ENCODE measurements at places on chromosomes 5 and 9.
A peak's percentile ranks its signal among the peaks of the same experiment; 100 is the strongest.

- no peak for DNase-seq
- H3K4me3 ChIP-seq, result no peak overlapping the region
- peaks cover 5% of the 10 kb centered on the region for H3K4me1 ChIP-seq
Measured at GRCh38 chr5:3904584-3904983, 309.0 kb downstream of the IRX1 start.

DNA sequence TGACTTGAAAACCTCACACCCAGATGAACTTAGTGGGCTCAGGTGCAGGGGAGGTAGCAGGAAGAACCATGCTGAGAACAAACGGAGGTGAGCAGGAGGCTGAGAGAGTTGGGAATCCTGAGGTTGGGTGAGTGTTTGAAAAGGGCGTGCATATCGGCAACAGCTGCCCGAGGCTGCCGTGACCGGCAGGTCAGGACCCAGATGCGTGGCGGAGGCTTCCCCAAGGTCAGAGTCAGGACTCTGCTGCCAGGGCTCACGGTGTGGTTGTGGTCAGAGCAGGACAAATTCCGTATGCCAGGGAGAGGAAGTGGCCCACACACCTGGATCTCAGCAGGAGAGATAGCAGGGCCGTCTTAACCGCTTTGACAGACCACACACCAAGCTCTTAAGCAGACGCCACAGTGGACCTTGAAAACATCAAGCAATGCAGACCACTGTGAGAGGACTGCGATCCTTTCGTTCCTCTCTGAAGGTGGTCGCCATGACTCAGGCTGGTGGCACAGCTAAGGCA is 43.1 kb downstream of the ADAMTS16 start:
- H3K4me1 ChIP-seq, result peaks cover 12% of the 10 kb centered on the region
- no peaks in the 10 kb centered on the region for H3K36me3 ChIP-seq
- H3K4me3 ChIP-seq, result no peak overlapping the region

- H3K27me3 ChIP-seq, result peaks cover 2% of the 10 kb centered on the region
- H3K27ac ChIP-seq, result no peak overlapping the region
- H3K36me3 ChIP-seq, result no peaks in the 10 kb centered on the region
Measured at GRCh38 chr9:101510459-101510858, 23.2 kb upstream of the RNF20 start.

DNA sequence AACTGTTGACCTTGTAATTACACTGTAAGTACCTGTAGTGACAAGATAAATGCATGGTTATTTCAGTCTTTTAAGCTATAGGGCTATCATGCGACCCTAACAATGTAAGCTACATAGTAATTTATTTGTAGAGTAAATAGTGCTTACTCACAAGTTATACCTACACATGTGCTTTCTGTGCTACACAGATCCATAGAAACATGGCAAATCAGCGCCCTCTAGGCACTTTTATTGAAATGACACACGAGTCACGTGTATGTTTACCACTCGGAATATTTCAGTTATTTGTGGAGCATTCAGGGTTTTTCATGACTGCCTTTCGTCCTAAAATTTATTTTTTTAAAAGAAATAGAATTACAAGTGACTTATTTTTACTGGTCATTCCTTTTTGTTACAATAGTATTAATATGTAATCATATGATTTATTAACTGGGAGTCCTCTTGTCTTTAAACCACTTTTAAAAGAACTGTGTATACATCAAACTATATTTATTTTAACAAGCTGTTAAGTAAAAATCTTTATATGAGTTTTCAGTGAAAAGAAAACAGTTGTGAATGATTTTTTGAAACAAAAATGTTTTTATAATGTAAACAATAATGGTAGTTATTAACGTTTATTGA is 1242.3 kb upstream of the WWC1 start:
- no peak overlapping the region for H3K4me3 ChIP-seq
- H3K27ac ChIP-seq, result no peak overlapping the region
- no peaks in the 10 kb centered on the region for H3K4me1 ChIP-seq
- no peak for DNase-seq
- H3K36me3 ChIP-seq, result no peaks in the 10 kb centered on the region

- no peaks in the 10 kb centered on the region for H3K27me3 ChIP-seq
- H3K4me1 ChIP-seq, result no peaks in the 10 kb centered on the region
- no peak overlapping the region for H3K27ac ChIP-seq
- no peak overlapping the region for H3K4me3 ChIP-seq
Measured at GRCh38 chr9:24095246-24095645, 269.2 kb upstream of the ELAVL2 start.

GRCh38 chr9:134870746-134871662 is 9.6 kb upstream of the FCN2 start:
- no peaks in the 10 kb centered on the region for H3K27me3 ChIP-seq
- no peaks in the 10 kb centered on the region for H3K4me1 ChIP-seq
- H3K36me3 ChIP-seq, result no peaks in the 10 kb centered on the region
- H3K27ac ChIP-seq, result no peak overlapping the region

- H3K27me3 ChIP-seq, result no peaks in the 10 kb centered on the region
- DNase-seq, result no peak
- H3K27ac ChIP-seq, result no peak overlapping the region
Measured at GRCh38 chr5:149740341-149740740, 10.2 kb downstream of the PPARGC1B start.

GRCh38 chr9:7001571-7001970 is 243.8 kb downstream of the KDM4C start:
- no peak overlapping the region for H3K27ac ChIP-seq
- H3K27me3 ChIP-seq, result no peaks in the 10 kb centered on the region
- no peak for DNase-seq
- peaks cover 9% of the 10 kb centered on the region for H3K36me3 ChIP-seq

GRCh38 chr5:176820937-176821336 is 10.6 kb downstream of the UNC5A start:
- no peak for DNase-seq
- H3K4me1 ChIP-seq, result peaks cover 7% of the 10 kb centered on the region
- peaks cover 43% of the 10 kb centered on the region for H3K27me3 ChIP-seq

DNA sequence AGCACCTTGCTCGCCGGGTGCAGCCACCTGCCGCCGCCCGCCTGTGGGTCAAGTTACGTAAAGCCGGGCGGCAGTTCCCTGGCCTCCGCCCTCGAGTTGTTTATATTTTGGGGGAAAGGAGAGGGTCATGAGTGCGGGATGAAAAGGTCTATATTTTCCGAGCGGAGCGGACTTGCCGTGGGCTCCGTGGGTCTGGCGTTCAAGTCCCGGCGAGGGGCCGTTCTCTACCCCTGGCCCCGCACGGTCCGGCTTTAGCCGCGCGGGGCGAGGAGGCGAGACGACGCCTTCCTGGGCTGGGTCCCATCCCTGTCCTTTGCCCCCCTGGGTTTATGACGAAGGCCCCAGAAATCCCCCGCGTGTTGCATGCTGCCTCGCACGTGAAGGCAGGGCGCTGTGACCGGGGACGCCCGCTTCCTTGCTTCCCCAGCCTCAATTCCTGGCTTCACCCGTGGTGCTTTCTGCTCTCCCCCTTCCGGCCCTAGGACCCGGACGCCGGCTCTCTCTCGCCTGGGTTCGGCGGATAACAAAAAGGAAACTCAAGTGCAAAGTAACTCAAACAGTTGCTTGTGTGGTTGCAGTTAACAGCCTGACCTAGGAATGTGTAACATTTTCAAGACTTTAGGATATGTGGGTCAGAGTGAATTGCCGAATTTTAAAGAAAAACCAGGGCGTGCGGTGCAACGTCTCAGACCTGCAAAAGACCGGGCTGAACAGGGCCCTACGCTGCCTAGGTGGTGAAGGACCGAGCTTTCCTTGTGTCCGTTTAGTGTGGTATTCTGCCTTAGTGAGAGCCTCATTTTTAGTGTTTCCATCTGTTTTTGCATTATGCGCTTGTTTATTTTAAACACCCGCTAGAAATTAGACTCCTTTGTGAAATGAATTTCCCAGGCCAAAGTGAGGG is 810 bp downstream of the VPS13A start:
- no peaks in the 10 kb centered on the region for H3K36me3 ChIP-seq
- peaks cover 26% of the 10 kb centered on the region for H3K4me1 ChIP-seq
- peak; percentile 75 for DNase-seq
- H3K27ac ChIP-seq, result peak overlapping the region; percentile 95

DNA sequence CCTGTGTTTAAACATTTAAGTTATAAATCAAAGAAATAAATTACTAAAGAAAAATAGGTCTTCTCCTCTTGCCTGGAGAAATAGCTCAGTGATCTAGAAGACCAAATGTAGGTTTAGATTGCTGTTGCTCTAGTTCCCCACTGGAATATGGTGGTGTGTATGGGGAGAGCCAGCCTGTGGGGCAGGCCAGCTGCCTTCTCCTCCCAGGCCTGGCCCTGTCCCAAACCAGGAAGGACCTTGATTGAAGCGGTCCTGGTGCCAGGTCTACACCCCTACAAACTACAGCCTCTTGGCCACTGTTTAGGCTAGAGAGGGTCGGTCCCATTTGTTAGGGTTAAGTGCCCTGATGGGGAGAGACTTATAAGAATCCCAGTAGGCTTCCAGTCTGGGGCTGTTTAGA is 35.4 kb downstream of the MAN2A1 start:
- no peaks in the 10 kb centered on the region for H3K27me3 ChIP-seq
- H3K36me3 ChIP-seq, result peaks cover 58% of the 10 kb centered on the region
- peaks cover 22% of the 10 kb centered on the region for H3K4me1 ChIP-seq
- H3K4me3 ChIP-seq, result no peak overlapping the region
- no peak for DNase-seq

DNA sequence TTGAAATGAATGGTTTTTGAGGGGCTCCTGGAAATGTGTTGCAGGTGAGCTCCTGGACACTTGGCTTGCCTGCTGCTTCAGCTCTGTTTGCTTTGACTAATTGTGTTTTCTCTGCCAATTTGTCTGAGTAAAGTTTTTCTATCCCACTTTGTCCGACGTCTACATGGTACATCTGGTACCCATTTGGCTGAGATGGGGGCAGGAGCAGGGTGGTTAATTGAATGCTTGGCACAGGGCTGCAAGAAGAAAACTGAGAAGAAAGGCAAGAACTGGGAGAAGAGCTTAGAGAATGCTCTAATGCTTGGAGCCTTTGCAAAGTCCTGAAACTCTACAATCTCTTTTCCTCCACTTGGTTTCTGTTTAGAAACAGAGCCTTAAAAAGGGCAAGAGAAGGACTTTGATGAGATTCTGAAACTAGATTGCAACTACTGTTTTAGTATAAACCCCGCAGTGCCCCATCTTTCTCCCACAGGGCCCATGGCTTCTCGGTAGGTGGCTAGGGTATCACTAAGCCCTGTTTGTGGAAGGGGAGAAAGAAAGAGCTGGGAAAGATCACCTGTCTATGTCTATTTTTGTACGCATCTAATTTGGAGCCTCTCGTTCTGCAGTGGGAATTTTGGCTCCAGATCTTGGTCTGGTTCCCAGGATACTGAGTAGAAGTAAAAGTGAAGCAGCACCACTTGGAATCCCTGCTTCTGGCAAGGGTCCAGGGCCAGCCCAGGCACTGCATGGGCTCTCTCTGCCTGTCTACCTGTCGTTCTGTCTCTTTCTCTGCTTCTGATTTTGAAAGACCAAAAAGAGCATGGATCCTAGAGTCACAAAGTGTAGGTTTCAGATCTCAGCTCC is 214.4 kb downstream of the SEMA6A start:
- H3K27me3 ChIP-seq, result no peaks in the 10 kb centered on the region
- peaks cover 55% of the 10 kb centered on the region for H3K36me3 ChIP-seq
- peaks cover 8% of the 10 kb centered on the region for H3K4me1 ChIP-seq
- H3K27ac ChIP-seq, result no peak overlapping the region

DNA sequence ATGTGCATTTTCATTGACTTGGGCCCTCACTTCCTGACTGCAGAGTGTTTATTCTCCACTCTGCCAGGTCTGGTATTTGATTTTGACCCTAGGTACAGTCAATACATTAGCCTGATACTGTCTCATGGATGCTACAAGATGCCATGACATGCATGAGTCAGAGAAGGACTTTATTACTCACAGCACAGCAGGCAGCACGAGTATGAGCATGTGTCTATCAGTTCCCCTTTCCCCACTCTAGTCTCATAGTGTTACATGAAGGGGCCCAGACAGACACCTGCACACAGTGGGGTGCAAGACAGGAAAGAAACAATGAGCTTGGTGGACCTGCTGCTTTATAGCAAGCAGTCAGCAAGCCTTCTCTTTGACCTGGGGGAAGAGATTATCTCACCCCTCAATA is 19.6 kb downstream of the ITGA2 start:
- no peak for DNase-seq
- H3K36me3 ChIP-seq, result no peaks in the 10 kb centered on the region
- no peaks in the 10 kb centered on the region for H3K27me3 ChIP-seq
- H3K4me1 ChIP-seq, result peaks cover 19% of the 10 kb centered on the region
- no peak overlapping the region for H3K4me3 ChIP-seq
- H3K27ac ChIP-seq, result no peak overlapping the region

DNA sequence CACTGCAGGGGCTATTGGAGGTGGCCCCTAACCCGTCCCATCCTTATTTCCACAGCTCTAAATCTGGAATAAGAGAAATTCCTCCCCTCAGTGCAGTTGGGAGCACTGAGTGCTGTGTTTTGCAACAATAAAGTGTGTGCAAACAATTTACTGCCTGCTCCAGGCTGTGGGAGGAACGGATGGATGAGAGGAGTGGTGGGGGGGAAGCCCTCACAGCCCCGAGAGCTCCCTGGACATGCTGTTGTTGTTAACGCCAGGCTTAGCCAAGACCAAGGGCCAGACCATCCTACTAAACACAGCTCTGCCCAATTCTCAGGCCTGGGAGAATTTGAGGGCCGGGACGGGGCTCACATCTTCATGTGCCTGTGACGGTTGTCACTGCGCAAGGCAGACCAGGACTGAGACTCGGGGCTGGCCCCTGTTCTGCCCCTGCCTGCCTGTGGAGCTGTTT is 200.2 kb downstream of the DAB2IP start:
- no peaks in the 10 kb centered on the region for H3K27me3 ChIP-seq
- no peak overlapping the region for H3K27ac ChIP-seq
- H3K4me1 ChIP-seq, result no peaks in the 10 kb centered on the region
- no peak overlapping the region for H3K4me3 ChIP-seq

GRCh38 chr5:126527892-126528291 is 67.1 kb downstream of the ALDH7A1 start:
- no peaks in the 10 kb centered on the region for H3K4me1 ChIP-seq
- H3K27ac ChIP-seq, result no peak overlapping the region
- H3K4me3 ChIP-seq, result no peak overlapping the region
- H3K27me3 ChIP-seq, result no peaks in the 10 kb centered on the region
- no peaks in the 10 kb centered on the region for H3K36me3 ChIP-seq

DNA sequence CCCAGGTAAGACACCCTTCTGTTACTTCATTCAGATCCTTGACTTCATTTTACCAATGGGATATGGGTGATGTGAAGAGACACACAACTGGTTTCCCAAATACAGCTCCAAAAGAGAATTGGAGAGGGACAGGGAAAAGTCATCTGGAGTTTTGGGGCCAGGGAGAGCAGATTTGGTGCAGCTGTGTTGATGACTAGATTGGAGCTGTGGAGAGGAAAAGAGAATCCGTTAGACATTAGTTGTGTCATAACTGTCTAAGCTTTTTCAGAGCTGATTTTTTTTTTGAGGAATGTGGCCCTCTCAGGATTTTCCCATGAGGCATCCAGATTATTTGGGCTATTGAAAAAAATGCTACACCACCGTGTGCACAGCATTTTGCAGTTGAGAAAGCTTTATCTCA is 423.4 kb downstream of the DMAC1 start:
- no peak overlapping the region for H3K4me3 ChIP-seq
- H3K27me3 ChIP-seq, result no peaks in the 10 kb centered on the region
- DNase-seq, result no peak
- H3K27ac ChIP-seq, result no peak overlapping the region
- H3K4me1 ChIP-seq, result no peaks in the 10 kb centered on the region

Measured in naive thymus-derived CD8-positive, alpha-beta T cell (primary cell).